Mucosa of descending colon (tissue), 3 donors: ENCODE measurements at places on chromosomes 1 and 21. TPM values are rescaled to one million over a fixed set of nuclear protein-coding genes. Genes with fewer than 3 reads are reported as not detected.

DNA sequence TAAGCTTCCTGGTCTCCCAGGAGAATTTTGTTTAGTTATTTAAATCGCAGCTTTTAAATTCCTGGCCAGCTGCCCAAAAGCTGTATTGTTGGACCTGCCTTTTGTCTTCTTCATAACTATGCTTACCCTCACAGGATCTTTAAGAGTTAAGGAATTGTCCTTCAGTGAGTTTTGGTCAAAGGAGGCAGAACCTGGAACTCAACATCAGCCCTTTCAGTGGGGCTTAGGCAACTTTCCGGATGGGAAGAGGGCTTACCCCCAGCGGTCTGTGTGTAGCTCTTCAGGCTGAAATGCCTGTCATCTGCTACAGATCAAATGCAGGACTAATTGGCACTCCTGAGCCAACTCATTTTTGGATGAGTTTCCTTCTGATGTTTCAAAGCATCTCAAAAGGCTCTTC lies 402.6 kb downstream of the SIPA1L2 start:
- no peak for DNase-seq

GRCh38 chr1:167059045-167059808 lies 30.9 kb downstream of the GPA33 start:
- no peak for DNase-seq

Gene PIGV
- total RNA-seq = 22.3 TPM

Gene ASCL5
- not detected for total RNA-seq

Gene NBPF14
- 18.5 TPM for total RNA-seq

Gene LINGO4
- total RNA-seq = 0.23 TPM
